ENCODE measurements at places on chromosomes 1 and 21. TPM values are rescaled to one million over a fixed set of nuclear protein-coding genes. Genes with fewer than 3 reads are reported as not detected.

DNA sequence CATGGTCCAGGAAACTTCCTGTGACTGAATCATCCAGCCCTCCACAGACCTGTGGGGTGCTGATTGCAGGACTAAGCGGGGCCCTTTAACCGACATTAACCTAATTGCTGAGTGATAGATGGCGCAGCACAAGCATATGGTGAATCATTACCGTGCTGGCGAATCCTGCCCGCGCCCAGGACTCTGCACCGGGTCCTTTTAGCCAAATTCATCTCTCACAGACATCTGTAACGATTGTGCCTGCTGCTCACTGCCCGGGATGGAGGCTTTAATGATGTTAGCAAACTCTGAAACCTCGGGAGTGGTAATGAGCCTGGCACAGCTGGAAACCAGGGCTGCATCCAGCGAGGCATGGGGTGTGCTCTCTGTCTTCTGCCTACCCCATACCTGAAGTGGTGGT, 147.3 kb upstream of the CD34 start:
- no peak for DNase-seq
- H3K27me3 ChIP-seq = no peaks in the 10 kb centered on the region
- H3K27ac ChIP-seq = no peak overlapping the region
- no peaks in the 10 kb centered on the region for H3K36me3 ChIP-seq

The NCAM2 gene
- 4.3 TPM for total RNA-seq

GRCh38 chr1:109629372-109630030, 9.9 kb downstream of the AMPD2 start:
- H3K36me3 ChIP-seq = peaks cover 46% of the 10 kb centered on the region
- DNase-seq = no peak
- H3K4me1 ChIP-seq = peaks cover 13% of the 10 kb centered on the region
- H3K27me3 ChIP-seq = no peaks in the 10 kb centered on the region
- H3K4me3 ChIP-seq = no peak overlapping the region
- no peak overlapping the region for H3K27ac ChIP-seq

- no peak overlapping the region for H3K4me3 ChIP-seq
- H3K4me1 ChIP-seq = peaks cover 6% of the 10 kb centered on the region
- H3K27ac ChIP-seq = no peak overlapping the region
- DNase-seq = no peak
Measured at GRCh38 chr1:24324903-24325302, 5.7 kb downstream of the GRHL3 start.

- no peaks in the 10 kb centered on the region for H3K36me3 ChIP-seq
- no peaks in the 10 kb centered on the region for H3K27me3 ChIP-seq
- H3K4me3 ChIP-seq = no peak overlapping the region
- no peak overlapping the region for H3K27ac ChIP-seq
Measured at GRCh38 chr1:170593173-170594011, 61.4 kb downstream of the GORAB start.

The TEX38 gene
- total RNA-seq = not detected

Measured in heart left ventricle (tissue), 16 donors.